ENCODE measurements at places on chromosomes 12 and 14.

DNA sequence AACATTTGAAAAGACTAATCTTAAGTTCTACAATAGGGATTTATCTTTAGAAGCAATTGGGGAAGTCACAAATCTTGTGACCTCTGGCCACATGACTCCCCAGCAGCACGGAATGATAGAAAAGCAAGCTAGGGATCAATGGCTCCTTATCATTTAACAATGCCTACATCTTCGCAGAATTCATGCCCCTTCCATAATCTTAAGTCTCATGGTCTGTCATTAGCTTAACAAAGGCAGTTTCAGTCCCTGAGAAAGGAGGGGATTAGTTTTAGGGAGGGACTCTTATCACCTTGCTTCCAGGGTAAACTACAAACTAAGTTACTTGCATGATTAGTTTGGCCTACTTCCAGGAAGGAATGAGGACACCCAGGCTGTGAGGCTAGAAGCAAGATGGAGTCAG is 486.0 kb downstream of the RMST start:
- DNase-seq: no peak

- no peak for DNase-seq
Measured at GRCh38 chr12:61717986-61718385, 542.2 kb upstream of the USP15 start.

GRCh38 chr14:101503431-101504095 is 57.7 kb upstream of the DIO3 start:
- DNase-seq: no peak

- DNase-seq: no peak
Measured at GRCh38 chr14:104746934-104747481, 5.9 kb upstream of the SIVA1 start.

- DNase-seq: peak; percentile 100
Measured at GRCh38 chr12:114684098-114684869, at the start of gene TBX3. Gene TBX3, minus strand, starts transcription at chr12:114684175. Its CDS starts 975 bp downstream, at chr12:114683200.

- DNase-seq: no peak
Measured at GRCh38 chr14:62062645-62063044, 300.4 kb downstream of the SNAPC1 start.

DNA sequence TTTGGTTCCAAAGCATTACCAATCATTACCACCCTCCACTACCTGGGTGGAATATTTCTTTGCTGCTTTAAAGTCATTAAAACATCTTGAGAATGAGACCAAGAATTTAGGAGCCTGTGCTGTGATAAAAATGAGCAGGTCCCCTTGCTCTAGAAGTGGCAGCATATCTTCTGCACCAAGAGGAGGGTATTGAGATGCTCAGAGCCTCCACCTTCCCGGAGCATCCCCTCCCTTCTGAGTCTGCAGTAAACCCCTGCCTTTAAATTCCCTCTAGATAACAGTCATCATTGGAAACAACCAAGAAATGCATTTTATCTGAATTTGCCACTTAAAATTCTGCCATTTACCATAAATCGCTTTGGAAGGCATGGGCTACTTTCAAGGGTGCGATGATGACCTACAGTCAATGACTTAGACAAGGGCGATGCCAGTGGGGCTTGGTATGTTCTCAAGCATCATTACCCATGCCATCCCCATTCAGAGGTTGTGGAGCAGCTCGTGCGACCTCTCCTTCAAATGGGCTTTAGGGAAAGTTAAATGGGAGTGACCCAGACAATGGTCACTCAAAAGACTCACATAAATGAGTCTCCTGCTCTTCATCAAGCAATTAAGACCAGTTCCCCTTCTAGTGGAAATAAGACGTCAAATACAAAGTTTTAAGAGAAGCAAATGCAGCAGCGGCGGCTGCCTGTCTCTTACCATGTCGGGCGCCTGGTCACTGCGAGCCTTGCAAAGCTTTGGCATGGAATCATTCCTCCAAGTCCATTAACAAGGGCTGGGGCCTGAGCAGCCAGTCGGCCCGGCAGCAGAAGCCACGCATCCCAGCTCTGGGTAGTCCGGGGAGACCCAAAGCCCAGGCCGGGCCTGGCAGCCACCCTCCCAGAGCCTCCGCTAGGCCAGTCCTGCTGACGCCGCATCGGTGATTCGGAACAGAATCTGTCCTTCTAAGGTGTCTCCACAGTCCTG is 334.5 kb downstream of the TMEM121 start:
- DNase-seq: no peak

- DNase-seq: no peak
Measured at GRCh38 chr14:33285902-33286700, 347.4 kb downstream of the NPAS3 start.

DNA sequence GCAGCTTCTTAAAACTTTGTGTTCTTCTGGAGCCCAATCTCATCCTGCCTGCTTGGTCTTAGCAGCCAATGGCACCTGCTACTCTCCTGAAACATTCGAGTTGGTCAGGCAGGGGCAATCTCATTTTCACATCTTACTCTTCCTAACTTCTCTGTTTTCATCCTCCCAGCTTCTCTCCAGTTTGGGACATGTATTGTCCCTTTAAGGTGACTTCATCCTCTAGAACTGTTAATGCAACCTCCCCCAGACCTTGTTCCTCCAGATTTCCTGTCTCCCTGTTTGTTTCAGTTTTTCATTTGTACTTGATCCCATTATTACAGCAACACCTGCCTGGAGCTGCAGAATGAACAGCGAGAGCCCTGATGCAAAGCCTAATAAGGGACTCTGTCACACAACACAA is 31.3 kb downstream of the SERPINA11 start:
- no peak for DNase-seq

DNA sequence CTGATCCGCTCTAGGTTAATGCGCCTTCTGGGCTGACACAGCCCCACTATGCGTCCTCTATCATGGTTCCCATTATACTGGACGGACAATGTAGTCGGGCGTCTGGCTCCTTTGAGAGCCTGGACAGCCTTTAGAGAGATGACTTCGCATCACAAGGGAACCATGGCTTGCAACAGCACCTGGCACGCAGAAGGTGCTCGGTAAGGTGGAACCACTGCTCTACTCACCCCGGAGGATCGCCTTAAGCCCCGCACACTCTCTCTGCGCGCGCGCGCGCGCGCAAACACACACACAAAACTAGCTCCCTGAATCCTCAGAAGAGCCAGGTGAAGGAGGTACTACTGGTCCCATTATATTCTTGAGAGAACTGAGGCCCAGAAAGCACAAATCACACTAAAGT is 7.1 kb downstream of the MAP3K12 start:
- DNase-seq: no peak

GRCh38 chr12:49582850-49583249 is 14.9 kb upstream of the MCRS1 start:
- DNase-seq: no peak

DNA sequence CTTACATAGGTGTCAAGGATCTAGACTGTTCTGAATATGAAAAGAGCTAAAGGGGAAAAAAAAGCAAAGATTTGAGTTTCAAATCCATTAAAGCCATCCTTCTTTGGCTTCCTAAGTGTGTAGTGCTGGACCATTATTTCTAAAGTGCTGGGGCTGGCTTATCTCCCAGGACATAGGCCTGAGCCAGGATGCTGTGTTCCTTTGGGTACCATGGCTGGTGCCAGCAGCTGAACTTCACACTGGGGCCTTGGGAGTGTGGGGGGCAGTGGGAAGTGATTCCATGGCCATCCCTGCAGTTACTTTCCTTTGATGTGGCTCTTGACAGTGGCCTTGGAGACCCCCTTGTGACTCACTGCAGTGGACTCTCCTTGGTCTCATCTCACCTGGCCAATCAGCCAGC is 20.8 kb downstream of the PRMT8 start:
- no peak for DNase-seq

GRCh38 chr14:96164861-96165490 is 39.7 kb upstream of the BDKRB2 start:
- DNase-seq: no peak

DNA sequence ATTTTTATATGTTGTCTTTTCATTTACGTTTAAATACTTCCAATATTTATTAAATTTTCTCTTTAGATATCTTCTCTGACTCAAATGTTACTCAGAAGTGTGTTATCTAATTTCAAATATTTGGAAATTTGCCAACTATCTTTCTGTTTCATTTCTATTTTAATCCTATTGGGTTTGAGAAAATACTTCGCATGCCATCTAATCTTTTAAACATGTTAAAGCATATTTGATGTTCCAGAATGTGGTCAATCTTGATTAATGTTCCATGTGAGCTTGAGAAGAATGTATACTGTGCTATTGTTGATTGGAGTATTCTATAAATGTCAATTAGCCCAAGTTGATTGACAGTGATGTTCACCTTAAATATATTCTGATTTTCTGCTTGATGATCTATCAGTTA is 11.9 kb upstream of the DCN start:
- DNase-seq: peak; percentile 55

DNA sequence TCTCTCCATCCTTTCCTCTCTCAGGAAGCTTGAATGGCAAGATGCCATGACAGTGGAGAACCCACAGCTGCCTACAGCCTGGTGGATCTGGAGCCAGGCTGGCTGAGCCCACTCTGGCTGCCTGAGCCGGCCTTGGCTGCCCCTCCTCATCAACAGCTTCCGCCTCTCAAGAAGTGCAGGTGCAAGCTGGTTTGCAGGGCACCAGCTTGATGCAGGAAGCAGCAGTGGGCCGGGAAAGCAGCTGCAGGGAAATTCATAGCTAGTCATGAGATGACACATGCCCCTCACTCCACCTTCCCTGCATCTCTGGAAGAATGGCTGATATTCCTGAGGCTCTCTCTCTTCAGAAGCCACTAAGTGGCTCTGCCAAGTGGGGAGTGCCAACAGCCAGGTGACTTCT is 289.1 kb downstream of the RPS29 start:
- DNase-seq: no peak

DNA sequence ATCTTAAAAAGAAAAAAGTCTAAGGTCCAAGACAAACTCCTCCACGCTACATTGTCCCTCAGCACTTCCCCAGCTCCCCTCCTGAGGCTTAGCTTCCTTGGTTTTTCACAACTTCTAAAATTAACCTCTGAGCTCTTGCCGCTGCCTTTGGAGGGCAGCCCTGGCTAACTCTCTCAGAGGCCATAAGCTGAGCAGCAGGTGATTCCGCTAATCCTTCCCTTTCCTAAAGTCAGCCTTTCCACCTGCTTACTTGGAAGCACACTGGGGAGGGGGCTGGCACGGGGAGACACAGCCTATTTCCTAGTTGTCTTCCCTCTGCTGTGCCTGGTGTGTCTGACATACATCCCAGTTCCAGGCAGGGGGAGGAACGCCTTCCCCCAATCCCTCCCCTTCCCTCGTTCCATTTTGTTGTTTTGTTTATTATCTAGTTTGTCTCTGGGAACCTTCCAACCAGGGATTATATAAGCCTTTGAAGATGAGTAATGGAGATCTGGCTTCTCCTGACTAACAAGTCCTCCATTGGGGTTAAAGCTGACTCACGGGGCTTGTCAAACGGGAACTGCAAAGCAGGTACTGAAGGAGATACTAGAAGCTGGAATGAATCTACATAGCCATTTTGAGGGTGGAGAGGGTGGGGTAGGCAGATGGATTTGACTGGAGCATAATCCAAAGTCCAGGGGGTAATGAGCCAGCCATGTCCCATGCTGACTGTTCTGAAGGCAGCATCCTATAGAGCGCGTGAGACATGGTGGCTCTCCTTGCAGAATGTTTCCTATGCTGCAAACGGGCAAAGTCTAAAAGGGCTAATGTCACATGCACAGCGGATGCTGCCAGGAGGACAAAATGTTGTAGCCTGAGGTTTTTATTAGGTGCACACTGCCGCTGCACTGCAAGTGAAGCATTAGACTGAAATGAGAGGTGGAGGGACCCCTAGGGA is 230.8 kb downstream of the FOXN3 start:
- DNase-seq: peak; percentile 80

GRCh38 chr12:1540690-1541089 is 53.7 kb downstream of the FBXL14 start:
- no peak for DNase-seq

DNA sequence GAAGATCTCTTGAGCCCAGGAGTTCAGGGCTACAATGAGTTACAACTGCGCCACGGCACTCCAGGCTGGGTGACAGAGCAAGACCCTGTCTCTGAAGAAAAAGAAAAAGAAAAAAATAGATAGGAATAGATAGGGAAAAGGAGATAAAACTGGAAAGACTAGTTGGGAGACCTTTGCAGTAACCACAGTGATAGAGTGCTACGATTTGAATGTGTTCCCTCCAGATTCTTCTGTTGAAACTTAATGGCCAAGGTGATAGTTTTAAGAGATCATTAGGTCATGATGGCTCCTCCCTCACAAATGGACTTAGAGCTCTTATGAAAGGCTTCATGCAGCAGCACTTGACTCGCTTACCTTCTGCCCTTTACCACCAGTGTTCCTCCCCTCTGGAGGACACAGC is 13.5 kb upstream of the ATF1 start:
- DNase-seq: no peak

DNA sequence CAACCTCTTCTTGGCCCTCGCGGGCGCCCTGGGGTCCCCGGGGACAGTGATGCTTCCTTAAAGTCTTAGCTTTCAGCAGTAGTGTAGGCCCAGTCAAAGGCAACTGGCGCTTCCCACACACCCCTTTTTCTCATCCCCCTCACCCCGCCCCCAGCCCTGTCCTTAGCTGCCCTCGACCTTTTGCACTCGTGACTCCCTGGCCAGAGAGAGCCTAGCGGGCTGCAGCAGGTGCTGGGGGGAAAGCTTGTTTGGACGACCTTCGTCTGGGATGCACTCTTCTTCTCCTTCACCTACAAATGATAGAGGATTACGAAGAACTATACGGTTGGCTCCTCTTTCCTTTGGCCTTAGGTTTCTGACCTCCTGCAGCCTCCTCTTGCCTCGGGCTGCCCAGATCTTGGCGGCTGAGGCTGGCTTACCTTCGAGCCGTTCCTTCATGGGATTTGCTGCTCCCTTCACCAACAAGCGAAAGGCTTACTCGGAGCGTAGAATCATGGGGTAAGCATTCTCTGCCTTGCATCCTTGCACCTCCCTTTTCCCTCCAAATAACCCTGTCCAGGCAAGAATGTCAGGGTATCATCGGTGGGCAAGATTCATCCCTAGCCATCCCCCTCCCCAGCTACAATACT is 815 bp downstream of the COQ10A start:
- no peak for DNase-seq

- DNase-seq: no peak
Measured at GRCh38 chr12:103858335-103858734, 17.3 kb upstream of the NT5DC3 start.

DNA sequence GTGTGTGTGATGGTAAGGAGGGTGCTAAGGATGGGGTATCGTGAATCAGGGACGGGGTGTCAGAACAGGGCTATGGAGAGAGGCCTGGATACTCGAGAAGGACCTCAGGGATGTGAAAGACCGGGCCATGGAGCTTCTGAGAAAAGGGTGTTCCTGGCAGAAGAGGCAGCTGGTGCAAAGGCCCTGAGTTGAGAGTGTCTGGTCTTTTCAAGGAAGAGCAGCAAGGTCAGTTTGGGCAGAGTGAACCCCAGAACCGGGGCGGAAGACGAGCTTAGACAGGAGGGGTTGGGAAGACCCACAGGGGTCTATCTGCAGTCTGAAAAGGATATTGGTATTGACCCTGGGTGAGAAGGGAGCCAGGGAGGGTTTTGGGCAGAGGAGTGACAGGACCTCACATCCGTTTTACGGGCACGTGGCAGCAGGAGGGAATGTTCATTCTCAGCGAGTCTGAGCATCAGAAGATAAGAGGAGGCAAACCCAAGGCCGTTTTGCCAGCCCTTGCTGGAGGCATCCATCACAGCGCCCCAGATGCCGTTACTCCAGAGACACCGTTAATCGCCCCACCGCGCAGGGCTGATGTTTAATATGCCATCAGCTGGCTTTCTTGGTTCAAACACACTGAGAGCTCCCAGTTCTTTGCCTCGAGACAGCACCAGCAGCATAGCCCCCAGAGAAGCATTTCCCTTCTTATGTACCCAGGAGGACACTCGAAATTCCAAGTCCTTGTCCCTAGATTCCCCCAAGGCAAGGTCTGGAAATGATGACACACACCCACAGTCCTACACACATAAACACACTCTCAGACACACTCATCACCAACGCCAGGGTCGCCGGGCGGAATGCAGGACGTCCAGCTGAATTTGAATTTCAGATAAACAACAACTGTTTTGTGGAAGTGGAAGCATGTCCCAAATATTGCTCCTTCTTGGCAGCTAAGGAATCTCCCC is 41.4 kb upstream of the EML1 start:
- DNase-seq: peak; percentile 73

Measured in EL (cell line).